ENCODE measurements at places on chromosomes 3 and 15.

- no peak for DNase-seq
Observed at GRCh38 chr3:48915296-48915695, 3.3 kb upstream of the ARIH2 start.

GRCh38 chr15:76334438-76335306, 1.9 kb upstream of the ISL2 start:
- DNase-seq, result no peak

DNA sequence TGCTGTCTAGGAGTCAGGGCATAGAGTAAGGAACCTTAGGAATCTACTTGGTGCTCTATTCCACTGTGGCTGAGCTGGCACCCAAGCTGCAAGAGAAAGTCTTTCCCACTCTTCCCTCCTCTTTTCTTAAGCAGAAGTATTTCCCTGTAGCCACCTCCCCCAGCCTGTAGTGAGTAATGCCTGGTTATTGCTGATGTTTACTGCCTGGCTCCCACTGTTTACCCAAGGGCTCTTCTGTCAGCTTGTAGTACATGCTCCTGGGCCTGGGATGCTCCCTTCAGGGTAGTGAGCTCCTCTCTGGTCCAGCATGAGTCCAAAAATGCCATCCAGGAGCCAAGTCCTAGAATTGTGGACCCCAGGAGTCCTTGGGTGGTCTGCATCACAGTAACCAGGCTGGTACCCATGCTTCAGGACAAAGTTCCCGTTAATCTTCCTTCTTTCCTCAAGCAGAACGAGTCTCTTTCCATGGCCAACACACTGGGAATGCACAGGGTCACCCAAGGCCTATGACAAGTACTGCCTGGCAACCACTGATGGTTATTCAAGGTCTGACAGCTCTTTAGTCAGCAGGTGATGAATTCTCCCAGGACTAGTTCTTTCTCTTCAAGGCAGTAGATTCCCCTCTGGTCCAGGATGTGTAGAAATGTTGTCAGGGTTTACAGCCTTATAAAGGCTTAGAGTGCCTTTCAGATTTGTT, 17.6 kb downstream of the GALK2 start:
- DNase-seq, result no peak

GRCh38 chr3:177249203-177249602, 51.9 kb upstream of the TBL1XR1 start:
- no peak for DNase-seq

DNA sequence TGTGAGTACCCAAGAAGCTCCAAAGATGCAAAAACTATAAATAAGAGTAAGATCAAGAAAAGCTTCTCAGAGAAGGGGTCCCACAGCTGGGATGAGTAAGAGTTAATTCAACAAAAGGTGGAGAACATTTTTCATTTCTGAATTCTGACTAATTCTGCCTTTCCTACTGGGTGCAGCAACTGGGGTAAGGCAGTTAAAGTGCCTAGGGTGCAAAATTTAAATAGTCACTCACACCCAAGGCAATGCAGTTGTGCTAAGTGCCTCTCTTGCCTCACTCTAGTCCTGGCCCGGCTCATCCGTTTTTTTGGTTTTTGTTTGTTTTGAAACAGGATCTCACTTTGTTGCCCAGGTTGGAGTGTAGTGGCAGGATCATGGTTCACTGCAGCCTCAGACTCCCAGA, 240.2 kb downstream of the TP63 start:
- no peak for DNase-seq

GRCh38 chr3:68295457-68295856, 636.9 kb downstream of the TAFA4 start:
- no peak for DNase-seq

DNA sequence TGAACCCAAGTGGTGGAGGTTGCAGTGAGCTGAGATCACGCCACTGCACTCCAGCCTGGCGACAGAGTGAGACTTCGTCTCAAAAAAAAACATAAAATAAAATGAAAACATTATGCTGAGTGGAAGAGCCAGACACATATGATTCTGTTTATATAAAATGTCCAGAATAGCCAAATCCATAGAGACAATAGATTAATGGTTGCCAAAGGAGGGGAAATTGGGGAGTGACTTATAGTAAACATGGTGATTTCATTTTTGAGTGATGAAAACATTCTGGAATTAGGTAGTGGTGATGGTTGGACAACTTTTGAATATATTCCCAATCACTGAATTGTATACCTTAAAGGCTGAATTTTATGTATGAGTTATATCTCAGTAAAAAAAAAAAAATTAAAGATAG, 172.0 kb upstream of the BFSP2 start:
- DNase-seq, result no peak

GRCh38 chr3:143479727-143480126, 360.2 kb downstream of the CHST2 start:
- DNase-seq, result no peak

DNA sequence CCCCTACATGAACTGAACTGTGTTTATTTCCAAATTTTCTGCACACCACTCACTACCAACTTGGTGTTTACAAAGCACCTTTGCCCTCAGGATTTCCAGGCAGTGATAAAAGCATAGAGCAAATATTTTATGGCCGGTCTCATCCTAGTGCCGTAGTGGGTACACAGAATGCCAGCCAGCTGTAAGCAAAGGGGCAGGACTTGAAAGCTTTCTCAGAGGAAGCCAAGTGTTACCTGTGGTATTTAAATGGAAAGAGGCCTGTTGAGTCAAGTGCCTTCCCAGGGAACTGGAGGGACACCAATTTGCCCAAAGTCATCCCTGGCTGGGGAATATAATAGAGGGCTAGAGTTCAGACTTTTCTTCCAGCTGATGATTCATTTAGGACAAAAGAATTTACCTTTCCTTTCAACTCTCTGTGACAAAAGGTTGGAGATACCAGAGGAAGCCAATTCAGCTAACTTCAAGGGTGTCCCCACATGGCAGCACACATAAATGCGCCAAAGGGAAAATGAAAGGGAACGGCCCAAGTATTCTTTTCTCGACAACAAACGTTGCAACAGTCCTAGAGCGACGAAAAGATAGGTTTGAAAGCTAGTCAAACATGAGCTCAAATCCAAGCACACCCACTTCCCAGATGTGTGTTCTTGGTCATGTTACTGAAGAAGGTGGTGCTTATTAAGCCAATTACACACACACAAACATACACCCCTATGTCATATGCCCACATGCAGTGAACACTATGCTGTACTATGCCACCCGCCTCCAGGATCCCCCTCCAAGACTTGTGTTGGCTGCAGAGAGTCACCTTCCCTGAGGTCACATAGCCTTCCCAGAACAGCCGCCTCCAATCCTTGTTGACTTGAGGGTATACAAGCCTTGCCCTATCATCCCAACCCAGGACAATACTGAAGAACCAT, 27.7 kb downstream of the MAGI1 start:
- DNase-seq, result no peak

DNA sequence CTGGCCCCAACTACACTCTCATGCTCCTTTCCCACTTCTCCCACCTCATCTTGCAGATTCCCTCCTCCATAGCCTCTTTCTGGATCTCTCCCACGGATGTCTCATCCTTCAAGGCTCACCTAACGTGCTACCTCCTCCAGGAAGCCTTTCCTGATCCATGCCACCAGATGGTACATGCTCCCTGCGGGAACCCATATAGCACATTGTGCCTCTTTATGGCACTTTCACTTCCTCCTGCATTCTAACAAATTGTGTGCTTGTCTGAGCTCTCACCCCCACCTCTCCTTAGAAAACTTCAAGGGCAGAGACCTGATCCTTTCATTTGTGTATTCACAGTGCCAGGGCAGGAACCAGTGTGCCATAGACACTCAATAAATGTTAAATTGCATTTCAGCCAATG, 63.0 kb downstream of the HES1 start:
- no peak for DNase-seq

DNA sequence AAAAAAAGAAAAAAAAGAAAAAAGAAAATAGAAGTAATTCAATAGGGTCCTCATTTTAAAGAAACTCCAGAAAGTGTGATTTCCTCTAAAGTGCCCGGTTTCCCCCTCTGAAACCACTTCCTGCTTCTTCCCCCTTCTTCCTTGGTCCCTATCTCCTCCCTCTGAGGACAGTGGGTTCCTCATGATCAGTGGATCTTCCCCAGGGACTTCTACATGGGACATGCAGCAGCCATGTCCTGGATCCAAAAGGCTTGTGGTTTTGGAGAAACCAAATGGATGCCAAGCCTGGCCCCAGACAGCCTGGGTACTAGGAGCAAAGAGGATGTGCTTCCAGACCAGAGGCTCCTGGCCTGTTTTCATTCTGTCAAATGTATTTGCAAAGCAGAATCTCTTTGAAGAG, 26.6 kb upstream of the SMAD6 start:
- no peak for DNase-seq

DNA sequence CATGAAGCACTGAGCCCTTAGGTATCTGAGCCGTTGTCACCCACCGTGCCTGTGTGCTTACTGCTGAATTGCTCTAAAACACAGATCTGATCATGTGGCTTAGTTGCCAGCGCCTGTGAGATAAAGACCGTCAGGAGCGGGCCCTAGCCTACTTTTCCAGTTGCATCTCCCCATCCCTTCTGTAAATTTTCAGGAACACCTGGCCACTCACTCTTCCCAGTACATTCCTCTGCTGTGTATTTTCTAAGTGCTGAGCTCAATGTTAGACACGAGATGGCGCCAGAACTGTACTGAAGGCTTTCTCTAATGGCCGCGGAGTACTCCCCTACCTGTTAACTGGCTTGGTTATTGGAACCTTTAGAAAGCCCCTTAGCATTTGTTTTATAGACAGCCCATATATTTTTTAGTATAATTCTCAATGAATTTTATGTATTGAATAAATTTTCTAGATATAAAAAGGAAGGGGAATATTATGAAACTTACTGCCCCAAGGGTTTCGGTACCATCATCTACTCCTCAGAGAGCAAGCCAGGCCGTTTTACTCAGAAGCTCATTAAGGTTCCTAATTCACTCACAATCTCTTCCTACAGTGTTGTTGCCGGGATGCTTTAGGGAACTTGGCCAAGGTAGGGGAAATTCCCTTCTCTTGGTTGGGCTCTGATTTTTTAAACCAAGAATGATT, 16.7 kb upstream of the WNT7A start:
- DNase-seq, result no peak

GRCh38 chr15:63019511-63020109, 22.9 kb upstream of the TPM1 start:
- no peak for DNase-seq

- DNase-seq, result no peak
Observed at GRCh38 chr15:45117308-45118130, 3.4 kb downstream of the DUOXA2 start.

DNA sequence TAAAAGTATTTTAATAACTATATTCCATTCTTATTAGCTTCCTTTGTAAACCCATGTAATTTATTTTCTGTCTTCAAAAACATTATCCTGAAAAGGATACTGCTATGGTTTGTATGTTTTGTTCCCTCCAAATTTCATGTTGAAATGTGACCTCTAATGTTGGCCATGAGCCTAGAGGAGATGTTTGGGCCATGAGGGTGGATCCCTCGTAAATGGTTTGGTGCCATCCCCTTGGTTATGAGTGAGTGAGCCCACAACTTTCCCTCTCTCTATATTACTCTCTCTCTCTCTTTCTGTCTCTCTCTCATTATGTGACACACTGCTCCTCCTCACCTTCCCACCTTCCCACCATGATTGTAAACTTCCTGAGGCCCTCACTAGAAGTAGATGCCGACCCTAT, 357.7 kb downstream of the MFSD1 start:
- no peak for DNase-seq

DNA sequence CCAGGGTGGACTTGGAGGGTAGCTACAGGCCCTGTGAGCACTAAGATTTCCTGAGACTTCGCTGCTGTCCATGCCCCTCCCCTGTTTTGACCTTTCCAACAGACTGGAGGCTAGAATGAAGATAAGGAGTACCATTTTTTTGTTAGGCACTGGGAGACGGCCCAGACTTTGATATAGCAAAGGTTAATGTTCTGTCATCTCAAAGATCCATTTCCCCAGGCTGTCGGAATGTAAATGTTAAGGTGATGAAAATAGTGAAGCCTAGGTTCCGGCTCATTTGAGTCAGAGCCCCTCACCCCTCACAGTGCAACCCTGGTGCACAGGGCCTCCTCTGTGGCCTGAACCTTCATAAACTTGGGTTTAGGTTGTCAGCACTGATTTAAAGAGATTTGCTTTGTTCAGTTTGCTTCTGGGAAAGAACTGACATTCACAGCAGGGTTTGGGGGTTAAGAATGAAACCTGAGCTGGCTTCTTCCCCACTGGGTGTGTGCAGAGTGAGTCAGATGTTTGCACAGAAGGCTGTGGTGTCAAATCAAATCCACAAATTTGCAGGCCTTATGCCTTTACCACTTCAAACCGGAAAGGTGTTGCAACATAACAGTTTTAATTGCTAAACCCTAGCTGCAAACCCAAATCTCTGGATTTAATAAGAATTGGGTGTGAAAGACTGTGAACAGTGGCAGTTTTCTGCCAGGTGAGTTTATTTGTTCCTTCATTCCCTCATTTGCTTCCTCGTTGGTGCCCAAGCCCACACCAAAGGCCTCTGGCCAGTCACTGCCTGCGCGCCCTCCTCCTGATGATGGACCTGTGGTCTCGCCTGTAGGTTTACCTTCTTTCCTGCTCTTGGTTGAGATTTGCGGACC, 20.6 kb upstream of the KCTD6 start:
- DNase-seq, result no peak

DNA sequence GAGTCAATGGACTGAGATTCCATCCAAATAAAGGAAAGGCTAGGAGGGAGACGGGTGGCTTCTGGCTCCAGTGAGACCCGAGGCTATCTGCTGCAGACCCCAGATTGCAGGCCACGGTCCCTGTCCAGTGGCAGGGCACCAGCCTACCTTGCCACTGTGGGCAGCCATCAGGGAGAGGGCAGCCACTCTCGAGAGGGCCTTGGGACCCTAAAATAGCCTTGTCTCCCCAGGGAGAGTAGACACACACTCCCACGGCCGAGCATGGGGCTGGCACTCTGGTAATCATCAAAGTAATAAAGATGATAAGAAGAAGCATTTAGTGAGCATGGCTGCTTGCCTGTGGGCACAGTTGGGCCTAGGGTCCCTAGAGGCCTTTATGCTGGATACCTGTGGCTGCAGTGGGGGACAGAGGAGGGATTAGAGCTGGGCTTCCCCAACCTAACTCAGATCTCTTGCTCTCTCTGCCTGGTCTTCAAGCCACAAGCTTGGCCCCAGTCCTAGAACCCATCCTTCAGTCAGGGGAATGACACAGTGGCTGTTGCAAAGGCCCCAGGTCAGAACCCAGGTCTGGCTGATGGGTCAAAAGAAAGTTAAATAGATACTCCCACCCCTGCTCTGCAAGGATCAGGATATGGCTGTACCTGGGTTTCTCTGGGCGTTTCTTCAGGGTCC, 9.2 kb upstream of the VIPR1 start:
- DNase-seq, result no peak
